ENCODE measurements at places on chromosomes 5 and 9. TPM values are rescaled to one million over a fixed set of nuclear protein-coding genes. Genes with fewer than 3 reads are reported as not detected.

- DNase-seq: no peak
Measured at GRCh38 chr5:165286692-165287091, 1781.3 kb downstream of the MAT2B start.

GRCh38 chr5:17412760-17413671 lies 85.0 kb upstream of the TAF11L2 start:
- no peak for DNase-seq

- no peak for DNase-seq
Measured at GRCh38 chr5:102595332-102595731, 96.5 kb upstream of the SLCO6A1 start.

DNA sequence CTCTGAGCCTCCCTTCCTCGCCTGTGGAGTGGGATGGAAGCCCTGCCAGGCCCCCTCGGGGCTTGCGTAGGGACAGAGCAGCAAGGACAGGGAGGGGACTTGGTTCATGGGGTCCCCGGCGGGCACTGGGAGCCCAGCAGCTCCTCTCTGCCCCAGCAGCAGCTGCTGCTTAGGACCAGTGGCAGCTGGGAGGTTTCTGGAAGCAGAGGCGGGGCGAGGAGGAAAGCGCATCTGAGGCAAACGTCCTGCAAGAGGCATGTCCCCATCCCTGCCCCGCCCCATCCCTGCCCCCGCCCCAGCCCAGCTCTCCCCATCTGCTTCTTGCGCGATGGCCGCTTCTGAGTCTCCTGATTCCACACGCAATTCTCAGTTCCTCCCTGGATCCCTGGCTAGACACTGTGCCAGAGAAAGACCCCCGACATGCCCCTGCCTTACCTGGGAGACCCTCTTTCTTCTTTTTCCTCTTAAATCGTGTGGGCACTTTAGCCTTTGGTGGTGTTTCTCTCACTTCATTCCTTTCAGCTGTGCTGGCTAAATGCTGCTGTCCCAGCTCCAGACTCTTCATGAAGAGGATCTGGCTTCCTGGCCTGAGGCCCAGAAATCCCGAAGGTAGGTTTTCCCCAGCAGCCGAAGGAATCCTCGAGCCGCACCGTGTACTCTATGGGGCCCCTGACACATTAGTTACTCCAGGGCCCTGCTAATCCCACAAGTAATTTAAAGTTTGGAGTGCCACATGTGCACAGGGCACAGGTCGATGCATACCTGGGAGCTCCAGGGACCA lies 4.4 kb upstream of the OR2S2 start:
- no peak for DNase-seq

DNA sequence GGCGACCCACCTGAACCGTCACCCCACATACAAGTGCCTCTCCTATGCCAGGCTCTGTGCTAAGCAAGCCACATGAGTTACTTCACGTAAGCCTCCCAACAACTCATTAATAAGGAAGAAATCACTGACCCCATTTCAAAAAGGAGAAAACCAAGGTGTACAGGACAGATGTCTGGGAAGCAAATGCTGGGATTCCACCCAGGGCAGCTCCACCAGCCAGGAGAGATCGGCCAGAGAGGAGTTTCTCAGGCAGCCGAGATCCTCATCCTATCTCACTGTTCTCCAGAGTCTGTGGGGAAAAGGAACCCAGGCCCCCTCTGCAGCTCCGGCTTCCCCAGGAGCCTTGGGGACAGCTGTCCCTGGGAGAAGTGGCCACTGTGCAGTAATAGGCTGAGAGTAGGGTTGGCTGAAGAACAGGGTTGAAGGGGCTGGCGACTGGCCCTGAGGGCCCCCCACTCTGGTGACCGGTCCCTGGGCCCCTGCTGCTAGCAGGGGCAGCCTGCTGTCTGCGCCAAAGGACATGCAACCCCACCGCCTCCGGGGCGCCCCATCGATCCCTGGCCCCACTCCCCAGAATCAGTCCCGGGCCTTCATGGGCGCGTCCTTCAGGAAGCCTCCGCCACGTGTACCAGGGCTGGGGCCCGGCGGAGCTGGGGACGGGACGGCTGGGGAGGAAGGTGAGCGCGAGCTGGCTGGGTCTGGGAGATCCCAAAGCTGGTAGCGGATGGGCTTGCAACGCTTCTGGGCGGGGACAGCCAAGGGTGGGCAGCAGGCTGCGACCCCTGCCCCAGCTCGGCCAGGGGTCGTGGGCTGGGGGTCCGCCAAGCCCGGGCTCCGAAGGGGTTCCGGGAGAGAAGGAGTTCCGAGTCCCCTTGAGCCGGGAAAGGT lies 44.1 kb upstream of the STXBP1 start:
- DNase-seq: no peak

DNA sequence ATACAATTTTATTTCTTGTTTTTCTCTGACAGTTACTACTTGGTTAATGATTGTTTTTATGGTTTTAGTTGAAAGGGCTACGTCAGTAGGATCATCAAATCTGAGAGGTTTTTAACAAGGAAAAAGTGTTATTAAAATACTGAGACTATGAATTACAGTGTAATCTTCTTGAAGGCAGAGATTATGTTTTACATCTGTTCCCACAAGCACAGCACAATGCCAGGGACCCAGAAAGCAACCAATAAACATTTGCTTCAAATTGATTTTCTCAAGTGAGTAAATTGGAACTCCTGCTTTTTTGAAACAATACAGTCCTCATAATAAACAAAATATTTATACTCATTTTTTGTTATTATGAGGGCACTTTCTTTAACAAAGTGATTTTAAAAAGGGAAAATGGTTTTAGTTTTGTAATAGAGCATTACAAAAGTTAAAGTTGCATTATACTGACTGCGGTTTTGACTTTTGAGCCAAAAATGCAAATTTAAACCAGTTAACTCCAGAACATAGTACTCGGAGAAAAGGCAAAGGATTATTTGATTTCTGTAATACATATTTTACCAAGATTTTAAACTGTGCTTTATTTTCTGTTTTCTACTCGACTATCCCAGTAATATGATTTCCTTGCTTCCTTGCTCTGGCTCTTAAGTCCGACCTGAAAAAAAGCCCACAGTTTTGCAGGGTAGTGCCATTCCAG lies 176.9 kb downstream of the GDNF start:
- DNase-seq: no peak

DNA sequence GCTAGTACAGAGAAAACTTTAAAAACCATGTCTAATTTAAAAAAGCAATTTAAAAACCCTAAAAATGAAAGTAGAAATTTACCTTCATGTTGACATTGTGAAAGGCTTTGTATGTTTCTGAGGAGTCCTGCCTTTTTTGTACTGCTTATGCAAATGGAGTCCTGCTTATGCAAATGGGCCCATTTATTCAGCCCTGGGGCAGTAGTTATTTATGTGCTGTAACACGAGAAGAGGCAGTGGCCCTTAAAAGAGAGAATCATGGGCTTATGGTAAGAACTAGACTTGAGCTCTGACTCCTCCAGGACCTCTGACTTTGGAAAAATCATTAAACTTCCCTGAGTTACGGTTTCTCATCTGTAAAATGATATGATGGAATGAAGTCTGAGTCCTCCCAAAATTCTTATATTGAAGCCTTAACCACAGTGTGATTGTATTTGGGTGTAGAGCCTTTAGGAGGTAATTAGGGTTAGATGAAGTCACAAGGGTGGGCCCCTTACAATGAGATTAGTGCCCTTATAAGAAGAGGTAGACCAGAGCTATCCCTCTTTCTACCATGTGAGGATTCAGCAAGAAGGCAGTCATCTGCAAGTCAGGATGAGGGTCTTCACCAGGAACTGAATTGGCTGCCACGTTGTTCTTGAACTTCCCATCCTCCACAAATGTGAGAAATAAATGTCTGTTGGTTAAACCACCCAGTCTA lies 447.8 kb upstream of the CD180 start:
- DNase-seq: no peak

DNA sequence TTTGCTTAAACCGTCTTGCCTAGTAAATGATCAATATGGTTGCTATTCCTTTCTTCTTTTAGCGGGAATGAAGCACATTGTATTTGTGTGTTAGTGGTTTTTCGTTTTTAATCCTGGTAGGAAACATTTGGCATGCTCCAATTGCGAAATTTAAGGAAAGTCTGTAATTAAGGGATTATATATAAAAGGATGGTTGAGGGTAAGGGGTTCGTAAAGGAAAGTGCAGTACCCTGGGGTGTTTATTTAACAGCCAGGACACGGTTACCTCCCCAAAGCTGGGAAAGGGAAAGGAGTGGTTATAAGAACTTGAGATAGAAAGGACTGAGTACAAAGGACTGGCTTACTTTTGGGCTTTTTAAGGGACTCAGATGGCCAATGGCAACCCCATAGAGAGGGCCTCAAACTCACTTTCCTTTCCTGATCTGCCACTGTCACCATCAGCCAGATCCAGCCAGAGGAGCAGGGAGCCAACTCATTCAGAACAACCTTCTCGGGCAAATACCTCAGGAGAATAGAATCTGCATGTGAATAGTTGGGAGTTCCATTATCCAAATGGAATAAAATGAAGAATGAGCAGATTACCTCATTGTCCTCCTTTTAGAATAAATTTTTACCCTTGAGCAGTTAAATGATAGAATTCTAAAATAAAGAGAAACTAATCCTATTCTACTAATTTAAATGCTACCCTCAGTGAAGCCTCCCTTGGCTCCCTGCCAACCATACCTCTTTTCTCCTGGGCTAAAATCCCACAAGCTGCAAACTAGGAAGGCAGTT lies 117.7 kb downstream of the SNCAIP start:
- no peak for DNase-seq

GRCh38 chr9:37383876-37384746 lies 38.4 kb upstream of the GRHPR start:
- DNase-seq: no peak

- DNase-seq: no peak
Measured at GRCh38 chr9:83239747-83240146, 176.8 kb upstream of the RASEF start.

DNA sequence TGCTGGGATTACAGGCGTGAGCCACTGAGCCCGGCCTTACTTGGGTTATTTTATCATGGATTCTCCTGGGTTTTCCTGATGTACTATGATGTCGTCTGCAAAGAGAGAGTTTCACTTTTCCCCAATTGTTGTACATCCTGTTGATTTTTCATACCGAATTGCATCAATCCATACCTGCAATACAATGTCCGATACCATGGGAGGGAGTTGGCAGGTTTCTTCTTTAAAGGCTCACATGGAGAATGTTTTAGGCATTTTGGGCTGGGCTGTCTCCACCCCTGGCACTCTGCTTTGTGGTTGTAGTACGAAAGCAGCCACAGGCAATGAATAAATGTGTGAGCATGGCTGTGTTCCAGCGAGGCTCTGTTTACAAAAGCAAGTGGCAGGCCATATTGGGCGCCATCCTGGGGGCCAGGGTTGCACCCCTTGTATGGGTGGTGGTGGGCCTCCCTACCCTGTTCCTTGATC lies 35.1 kb upstream of the EXOC3 start:
- DNase-seq: no peak

GRCh38 chr5:170338933-170339779 lies 41.6 kb upstream of the LCP2 start:
- DNase-seq: no peak

GRCh38 chr5:147666419-147666818 lies 116.1 kb downstream of the JAKMIP2 start:
- no peak for DNase-seq

- DNase-seq: no peak
Measured at GRCh38 chr5:136006761-136007251, 22.0 kb upstream of the TGFBI start.

- DNase-seq: no peak
Measured at GRCh38 chr5:100616981-100617380, 81.8 kb downstream of the FAM174A start.

GRCh38 chr5:141521244-141521781 lies 32.4 kb downstream of the PCDHGC5 start:
- peak; percentile 74 for DNase-seq

- DNase-seq: no peak
Measured at GRCh38 chr5:139689631-139690063, 41.5 kb downstream of the CXXC5 start.

GRCh38 chr5:96278981-96279380 lies 154.1 kb downstream of the PCSK1 start:
- DNase-seq: no peak

The PLAC8L1 gene
- polyA plus RNA-seq: 0.38 TPM

The SNCB gene
- not detected for polyA plus RNA-seq

The RCL1 gene
- 17.4 TPM for polyA plus RNA-seq

The ACSL6 gene
- 2.4 TPM for polyA plus RNA-seq

The SPINK13 gene
- polyA plus RNA-seq: 0.23 TPM

The COL15A1 gene
- polyA plus RNA-seq: 33.2 TPM

The SGCD gene
- 6.0 TPM for polyA plus RNA-seq

Measured in left renal cortex interstitium (tissue), 4 donors.